ENCODE measurements at places on chromosomes 1 and 21.

- no peak for DNase-seq
These were observed 2.3 kb downstream of the CD53 start for GRCh38 chr1:110875216-110875731.

GRCh38 chr1:17587693-17588047 lies 48.2 kb downstream of the ARHGEF10L start:
- peak; percentile 94 for DNase-seq

DNA sequence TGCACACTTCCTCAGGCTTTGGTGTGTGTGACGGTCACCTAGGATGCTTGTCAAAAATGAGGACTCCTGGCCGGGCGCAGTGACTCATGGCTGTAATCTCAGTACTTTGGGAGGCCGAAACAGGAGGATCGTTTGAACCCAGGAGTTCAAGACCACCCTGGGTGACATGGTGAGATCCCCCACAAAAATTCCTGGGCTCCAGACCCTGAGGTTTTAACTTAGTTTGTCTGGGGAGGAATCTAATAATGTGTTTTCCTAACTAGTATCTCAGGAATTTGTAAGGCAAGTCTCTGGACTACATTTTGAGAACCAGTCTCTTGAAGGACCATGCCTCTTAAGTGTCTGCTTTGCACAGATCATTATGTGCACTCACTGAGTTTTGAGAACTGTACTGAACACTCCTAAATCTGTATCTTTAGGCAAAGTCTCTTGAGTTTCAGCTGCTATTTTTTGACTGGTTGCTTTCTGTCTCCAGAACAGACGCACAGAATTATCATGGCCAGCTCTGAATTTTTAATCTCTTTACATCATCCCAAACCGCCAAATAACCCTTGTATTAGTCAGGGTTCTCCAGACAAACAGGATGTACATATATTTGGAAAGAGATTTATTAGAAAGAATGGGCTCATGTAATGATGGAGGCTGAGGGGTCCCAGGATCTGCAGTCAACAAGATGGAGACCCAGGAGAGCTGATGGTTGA lies 45.5 kb upstream of the VANGL1 start:
- DNase-seq: no peak

DNA sequence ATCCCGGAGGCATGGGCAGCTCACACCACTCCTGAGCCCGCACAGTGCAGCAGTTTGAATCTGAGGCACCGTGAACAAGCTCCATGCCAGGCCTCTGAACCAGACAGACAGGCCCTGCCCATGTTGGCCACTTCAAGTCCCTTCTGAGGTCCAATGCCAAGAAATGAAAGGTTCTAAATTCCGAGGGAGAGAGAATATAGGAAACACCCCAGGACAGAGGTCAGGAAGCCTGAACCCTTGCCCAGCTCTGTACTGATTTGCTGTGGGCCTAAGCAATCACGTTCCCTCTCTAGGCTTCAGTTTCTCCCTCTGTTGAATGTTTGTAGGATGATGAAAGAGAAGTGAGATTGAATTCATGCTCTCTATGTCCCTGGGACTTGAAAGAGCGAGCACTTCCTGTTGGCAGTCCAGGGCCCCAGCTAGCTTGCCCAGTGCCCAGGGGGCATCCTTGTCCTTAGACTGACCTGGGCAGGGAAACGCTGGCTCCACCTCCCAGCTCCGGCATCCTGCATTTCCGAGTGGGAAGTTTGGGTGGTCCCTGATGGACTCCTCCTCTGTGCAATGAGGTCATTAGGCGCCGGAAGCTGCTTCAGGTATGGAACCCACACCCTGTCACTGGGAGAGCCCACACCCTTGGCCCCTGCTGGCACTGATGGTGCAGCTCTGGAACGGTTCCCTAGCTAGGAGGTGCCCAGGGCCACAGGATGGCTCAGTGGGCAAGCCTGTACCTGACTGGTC lies 242.4 kb upstream of the TMEM51 start:
- no peak for DNase-seq

DNA sequence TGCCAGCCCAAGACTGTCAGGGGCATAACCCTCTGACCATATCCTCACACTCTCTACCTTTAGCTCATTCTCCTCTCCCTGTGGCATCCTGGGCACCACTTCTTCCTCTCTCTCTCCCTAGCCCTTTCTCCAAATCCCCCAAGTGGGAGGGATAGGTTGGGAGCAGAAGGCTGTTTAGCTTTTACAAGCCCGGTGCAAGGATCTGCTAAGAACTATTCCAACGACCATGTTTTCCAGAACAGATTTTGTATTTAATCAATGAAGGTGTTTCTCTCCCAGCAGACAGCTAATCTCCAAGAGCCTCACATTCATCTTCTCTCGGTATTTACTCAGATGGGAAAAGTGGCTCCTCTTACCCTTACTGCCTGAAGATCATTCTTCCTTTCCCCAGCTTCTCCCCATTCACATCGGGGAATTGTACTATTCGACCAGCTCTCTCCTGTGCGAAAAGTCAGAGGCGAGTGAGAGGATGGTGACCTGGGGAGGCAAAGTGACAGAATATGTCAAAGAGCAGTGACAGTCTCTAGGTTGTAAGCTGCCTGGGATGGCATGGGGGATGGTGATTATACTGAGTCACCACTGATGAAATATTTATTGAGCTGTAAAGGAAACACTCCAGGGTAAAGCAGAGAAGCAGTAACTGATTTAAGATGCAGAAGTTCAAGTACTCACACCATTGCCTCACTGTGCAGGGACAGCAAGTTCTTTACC lies 47.0 kb upstream of the RBM15 start:
- DNase-seq: no peak

DNA sequence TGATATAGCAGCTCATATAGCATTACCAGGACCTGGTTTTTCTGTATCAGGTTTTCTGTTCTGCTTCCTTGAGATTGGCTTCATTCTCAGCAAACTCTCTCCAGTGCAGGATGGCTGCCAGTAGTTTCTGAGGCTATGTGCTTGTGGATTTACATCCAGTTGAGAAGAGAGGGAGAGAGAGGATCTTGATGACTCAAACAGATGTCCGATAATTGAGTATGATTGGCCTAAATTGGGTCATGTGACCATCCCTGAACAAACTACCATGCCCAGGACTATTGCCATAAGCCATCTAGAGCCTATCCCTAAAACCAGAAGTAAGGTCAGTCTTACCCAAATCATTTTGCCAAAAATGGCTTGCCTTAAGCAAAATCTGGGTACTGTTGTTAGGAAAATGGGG lies 18.1 kb upstream of the PSMA5 start:
- DNase-seq: no peak

DNA sequence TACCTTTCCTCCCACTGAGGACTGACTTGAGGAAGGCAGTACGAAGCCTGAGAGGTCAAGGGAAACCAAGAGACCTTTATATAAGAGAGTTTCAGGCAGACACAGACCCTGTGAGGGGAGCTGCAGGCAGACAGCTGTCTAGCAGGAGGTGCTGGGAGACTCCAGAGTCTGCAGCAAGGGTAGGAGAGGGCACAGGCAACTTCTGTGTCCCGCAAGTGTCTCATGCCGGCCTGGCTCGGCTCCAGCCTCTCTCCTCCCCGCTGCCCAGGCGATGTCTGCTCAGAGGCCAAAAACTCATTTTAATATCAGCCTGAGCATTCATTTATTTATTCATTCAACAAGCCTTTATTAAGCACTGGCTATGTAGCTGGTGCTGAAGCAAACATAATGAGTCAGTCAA lies 83.0 kb downstream of the KIRREL1 start:
- DNase-seq: no peak

DNA sequence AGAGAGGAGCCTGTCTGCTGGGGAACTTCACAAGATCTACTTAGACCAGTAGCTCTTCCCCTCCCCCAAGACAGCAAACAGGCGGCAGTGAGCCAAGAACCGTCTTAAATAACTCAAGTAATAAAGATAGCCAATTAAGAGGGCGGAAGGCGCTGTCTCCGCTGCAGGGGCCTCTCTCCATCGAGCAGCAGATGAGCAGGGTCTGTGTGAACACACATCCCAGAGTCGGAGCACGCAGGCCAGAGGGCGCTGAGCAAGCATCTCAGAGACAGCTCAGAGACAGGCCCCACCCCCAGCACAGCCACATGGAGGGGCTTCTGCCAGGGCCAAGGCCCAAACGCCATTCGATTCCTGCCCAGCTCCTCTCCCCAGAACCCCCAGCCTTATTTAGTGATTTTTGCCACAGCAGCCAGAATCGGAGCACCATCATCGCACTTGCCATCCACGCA lies 11.1 kb downstream of the IFFO2 start:
- DNase-seq: no peak

- DNase-seq: no peak
These were observed 91.9 kb downstream of the KCNT2 start for GRCh38 chr1:196516373-196516772.

DNA sequence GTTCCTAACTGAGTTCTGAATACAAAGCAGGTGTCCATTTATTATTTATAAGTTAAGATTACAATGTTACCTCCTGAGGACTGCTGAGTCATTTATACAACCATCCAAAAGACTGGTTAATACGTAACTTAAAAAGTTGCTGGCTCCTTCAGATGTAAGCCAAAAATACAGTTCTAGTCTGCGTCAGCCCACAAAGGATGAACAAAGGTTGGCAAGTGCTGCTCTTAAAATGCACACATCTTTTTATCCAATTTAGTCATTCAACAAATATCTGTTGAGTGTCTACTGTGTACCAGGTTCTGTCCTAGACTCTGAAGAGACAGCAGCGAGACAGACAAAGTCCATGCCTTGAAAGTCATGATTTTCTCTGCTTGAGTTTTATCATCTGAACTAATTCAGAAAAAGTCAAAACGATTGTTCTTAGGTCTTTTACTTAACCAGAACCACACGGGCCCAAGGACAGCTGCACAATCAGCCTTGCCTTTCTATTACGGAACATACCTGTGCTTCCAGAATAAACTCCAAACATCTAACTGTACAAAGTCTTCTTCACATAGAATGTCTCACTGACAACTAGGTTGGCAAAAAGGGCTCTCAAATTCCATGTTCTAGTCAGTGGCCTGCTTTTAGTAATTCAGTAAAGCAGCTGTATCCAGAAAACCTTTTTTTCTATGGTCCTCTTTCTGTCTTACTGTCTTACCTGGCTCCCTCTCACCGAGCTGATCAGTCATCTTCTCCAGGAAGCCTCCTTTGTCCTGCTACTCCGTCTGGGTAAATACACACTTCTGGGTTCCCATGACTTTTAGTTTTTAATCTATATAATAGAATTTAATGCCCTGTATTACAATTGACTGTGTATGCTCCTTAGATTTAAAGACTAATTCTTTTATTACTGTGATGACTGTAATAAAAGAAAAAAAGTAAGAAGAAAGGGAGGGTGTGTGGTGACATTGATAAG lies 15.5 kb upstream of the CNN3 start:
- DNase-seq: no peak

DNA sequence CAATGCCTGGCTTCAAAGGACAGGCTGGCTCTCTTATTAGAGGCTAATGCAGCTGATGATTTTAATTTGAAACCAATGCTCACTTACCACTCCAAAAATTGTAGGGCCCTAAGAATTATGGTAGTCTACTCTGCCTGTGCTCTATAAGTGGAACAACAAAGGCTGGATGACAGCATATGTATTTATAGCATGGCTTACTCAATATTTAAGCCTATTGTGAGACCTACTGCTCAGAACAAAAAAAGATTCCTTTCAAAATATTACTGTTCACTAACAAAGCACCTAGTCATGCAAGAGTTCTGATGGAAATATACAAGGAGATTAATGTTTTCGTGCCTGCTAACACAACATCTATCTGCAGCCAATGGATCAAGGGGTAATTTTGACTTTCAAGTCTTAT lies 73.8 kb upstream of the DUSP10 start:
- DNase-seq: no peak

DNA sequence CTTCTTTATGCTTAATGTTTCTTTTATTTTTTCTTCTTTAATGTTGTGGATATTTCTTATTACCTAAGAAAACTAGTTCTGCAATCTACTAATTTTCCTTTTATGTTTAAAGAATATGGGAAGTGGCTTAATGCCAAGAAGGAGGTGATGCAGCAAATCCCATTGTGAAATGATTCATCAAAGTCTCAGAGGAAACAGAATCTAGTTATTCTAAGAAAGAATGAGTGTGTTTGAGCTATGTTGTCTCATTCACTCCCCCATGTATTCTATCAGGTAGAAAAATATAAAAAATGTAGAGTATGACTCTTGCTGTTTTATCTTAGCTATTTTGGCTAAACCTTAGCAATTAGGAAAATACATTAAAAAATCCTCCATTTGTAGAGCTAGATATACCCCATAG lies 659.9 kb upstream of the RGS18 start:
- no peak for DNase-seq

DNA sequence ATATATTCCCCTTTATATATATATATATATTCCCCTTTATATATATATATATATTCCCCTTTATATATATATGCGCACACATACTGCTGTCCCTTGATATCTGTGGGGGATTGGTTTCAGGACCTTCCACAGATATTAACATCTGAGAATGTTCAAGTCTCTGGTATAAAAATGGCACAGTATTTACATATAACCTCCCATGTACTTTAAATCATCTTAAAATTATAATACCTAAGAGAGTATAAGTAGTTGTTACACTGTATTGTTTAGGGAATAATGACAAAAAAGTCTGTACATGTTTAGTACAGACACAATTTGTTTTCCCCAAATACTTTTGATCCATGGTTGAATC lies 45.8 kb downstream of the NR5A2 start:
- no peak for DNase-seq

DNA sequence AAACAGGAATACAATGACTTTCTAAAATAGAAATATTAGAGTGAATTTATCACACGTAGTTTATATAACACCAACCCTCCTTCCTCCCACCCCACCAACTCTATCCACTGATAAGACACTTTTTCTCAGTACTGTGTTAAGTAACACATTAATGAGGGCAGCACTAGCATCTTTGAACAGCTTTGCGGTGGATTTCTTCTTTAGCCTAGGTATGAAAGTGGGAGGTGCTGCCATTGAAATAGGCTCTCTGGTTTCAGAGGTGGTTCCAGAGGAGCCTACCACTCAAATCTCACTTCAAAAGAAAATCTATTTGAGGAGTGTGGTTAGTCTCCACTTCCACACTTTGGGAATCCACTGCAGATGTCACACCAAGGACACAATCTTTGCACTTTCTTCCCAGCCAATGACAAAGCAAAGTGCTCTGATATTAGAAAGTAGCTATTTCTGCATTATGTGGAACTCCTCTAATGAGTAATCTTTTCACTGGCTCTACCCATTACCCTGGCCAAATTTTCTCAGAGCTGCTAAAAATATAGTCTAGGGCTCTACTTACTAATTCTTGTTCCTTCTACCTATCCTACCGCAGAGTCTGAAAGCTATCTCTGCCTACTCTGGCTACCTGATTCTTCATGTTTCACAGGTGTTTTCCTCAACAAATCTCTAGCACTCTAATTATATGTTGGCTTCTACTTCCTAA lies 1667.8 kb downstream of the MRPL39 start:
- DNase-seq: no peak

- no peak for DNase-seq
These were observed 338 bp downstream of the ACAP3 start for GRCh38 chr1:1307261-1307922.

DNA sequence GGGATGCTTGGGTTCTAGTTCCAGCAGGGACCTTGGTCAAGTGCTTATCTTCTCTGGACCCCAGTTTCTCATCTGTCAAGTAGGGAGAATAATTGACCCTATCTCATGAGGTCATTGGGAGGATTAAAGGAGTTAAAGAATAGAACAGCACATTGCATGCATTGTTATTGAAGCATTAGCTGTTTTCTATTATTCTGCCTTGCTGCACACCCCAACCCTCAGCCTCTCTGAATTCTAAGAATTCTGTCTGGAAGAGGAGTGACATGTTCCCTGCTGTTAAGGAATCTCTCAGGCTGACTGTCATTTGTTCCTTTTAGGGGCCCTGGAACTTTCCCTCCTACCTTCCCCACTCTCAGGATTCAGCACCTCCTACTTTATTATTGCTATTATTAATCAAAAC lies 73.9 kb downstream of the NENF start:
- no peak for DNase-seq

GRCh38 chr1:32696041-32696440 lies 6.5 kb downstream of the SYNC start:
- DNase-seq: no peak

Measured in HFF-Myc (cell line).